ENCODE measurements at places on chromosomes 7 and 10.

DNA sequence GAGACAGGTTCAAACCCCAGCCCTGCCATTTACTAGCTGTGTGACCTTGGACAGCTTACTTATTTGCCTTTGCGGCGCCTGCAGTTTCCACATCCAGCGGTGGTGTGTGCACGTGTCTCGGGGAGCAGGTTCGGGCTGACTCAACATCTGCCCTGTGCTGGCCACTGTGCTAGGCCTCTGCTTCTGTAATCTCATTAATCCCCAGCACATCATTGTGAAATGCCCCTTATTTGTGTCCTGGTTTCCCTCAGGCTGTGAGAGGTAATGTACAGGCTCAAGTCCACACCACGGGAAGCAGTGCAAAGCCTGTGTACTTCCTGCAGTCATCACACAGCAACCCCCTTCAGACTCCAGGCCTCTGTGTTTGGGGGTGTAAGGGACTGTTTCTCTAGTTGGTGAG lies 285.7 kb downstream of the RPS24 start:
- DNase-seq = no peak

DNA sequence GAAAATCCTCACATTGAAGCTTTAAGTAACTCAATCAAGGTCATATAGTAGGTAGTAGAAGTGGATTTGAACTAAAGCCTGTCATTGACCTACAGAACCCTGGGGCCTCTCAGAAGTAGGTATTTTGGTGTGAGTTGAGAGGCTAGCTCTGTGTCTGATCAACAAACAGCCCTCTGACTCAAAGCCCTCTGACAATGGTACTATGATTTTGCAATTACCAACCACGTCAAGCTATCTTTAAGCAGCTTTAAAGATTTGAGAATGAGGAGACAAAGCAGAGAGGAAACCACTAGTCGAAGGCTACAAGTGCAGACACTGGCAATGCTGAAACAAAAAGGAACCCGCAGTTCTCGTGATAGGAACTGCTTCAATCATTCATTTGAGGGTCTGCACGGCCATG lies 19.0 kb upstream of the PDE1C start:
- DNase-seq = no peak

- DNase-seq = no peak
Observed at GRCh38 chr10:116296291-116296721, 23.3 kb upstream of the GFRA1 start.

DNA sequence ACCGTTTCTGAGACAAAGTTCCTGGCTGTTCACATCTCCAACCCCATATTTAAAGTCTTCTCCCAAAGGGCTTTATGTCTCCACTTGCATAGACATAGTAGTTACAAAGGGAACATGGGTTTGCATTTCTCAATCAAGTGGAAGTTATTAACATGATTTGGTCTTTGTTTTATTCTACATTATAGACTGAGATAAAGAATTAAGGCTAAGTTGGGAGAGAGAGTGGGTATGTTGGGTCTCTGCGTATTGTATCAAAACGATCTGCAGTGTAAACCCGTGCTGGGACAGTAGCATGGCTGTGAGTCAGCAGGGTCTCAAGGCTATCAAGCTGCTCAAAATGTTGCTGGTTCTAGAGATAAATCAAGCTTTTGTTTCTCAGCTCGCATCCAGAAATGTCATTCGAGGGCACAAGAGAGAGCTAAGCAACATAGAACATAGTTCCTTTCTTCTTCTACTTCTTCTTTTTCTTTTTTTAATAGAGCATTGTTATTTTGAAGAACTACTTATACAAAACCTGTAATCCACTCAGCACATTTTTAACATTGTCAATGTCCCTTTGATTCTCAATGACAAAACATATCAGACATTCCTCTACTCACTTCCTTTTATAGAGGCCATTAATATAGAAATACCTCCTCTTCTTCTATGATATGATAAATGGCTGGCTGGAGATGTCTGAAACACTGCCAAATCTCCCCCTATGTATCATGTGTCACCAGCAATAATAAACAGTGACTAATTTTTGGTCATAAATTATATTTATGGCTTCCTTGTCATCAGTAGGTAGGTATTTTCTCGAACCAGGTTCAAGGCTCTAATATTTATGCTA lies 34.5 kb upstream of the RHOBTB1 start:
- DNase-seq = peak; percentile 58

- DNase-seq = peak; percentile 43
Observed at GRCh38 chr10:4719036-4719435, 107.0 kb upstream of the AKR1E2 start.

DNA sequence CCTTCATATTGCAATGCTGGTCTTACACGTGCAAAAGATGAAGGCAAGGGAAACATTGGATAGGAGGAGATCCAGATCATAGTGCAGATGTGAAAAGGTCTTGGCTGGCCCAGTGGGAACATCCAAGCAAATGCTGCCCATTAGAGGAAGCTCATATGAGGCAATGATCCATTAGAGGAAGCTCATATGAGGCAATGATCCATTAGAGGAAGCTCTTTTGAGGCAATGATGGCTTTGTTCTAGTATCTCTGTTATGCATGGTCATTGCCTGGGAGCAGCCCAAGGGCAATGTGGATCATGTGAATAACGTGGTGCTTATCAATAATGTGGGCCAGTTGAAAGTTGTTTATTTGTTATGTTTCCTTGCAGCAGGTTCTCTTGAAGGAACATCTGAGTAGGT lies 37.8 kb downstream of the STEAP4 start:
- DNase-seq = no peak

DNA sequence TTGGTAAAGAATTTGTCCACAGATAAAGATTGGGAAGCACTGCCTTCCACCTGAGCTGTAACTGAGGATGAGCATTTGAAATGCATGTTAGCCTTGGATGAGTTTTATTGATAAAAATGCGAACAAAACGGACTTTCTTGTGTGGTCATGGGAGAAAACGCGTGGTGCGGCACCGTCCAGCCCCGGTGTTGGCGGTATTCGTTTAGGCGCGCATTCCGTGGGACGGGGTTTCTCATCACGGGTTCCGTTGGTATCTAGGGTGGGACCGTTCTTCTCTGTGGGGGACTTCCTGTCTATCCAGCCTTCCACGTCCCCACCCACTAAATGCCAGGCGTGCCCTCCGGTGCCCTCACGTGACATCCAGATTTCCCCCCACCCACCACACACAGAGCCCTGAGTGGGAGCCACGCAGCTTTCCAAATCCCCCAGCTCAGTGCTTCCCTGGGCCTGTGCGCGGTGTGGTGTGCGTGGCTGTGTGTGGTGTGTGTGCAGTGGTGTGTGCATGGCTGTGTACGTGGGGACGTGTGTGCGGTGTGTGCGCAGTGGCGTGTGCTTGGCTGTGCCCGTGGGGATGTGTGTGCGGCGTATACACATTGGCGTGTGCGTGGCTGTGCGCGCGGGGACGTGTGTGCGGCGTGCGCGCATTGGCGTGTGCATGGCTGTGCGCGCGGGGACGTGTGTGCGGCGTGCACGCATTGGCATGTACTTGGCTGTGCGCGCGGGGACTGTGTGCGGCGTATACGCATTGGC lies 18.1 kb downstream of the IQCE start:
- no peak for DNase-seq

DNA sequence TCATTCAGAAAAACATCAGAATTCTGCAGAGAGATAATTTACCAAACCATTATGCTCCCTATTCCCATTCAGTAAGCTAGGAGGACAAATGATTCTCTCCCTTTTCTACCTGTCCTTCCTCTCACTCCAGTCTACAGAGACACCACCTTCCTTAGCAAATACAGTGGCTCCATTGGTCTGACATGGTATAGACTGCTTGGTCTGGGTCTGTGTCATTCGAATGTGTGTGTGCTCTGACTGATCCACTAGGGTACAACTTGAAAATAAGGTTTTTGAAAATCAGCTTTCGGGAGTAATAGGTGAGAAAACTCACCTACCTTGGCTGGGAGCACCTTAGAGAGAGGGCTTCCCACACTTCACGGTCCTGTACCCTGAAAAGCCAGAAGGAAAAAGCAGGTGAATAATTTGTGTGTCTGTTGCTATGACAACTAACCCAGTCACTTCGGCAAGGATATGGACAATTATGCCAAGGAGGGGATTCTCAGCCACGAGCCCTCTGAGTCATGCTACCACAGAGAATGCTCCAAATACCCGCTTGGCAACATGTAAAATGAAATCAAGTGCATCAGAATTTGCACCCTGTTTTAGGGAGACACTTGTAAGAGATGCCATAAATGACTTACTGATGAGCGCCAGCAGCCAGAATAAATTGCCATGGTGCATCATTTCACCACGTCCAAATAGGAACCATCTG lies 114.5 kb upstream of the PRKCQ start:
- peak; percentile 9 for DNase-seq

DNA sequence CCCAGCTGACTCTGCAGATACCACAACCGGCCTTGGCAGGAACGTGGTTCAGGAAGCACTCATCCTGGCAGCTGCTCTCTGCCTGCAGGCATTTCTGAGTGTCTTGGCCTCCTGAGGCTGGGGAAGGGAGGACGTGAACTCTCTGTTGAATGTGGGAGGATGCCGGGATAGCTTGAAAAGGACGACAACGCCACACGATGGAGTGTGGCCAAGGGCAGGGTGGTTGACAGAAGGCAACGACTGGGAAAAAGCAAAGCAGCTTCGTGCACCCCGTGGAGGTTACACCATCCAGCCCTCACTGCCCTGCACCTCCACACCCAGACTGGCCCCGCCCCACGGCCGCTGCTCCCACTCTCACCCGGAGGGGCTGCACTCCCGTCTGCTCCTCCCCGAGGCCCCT lies 466.1 kb upstream of the FOXK1 start:
- peak; percentile 14 for DNase-seq

DNA sequence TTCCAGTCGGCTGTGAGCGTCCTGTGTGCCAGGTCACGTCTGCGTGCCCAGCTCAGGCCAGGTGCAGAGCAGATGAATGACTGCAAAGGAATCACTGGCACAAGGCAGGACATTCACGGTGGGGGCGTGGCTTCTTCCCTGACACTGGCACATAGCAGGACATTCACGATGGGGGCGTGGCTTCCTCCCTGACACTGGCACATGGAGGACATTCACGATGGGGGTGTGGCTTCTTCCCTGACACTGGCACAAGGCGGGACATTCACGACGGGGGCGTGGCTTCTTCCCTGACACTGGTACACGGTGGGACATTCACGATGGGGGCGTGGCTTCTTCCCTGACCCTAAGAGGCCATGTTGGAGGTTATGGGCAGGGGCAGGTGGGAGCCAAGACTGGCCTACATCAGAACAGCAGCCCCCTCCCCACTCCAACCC lies 64.3 kb downstream of the MYL10 start:
- DNase-seq = peak; percentile 38

- peak; percentile 43 for DNase-seq
Observed at GRCh38 chr7:125599387-125599786, 669.8 kb upstream of the POT1 start.

DNA sequence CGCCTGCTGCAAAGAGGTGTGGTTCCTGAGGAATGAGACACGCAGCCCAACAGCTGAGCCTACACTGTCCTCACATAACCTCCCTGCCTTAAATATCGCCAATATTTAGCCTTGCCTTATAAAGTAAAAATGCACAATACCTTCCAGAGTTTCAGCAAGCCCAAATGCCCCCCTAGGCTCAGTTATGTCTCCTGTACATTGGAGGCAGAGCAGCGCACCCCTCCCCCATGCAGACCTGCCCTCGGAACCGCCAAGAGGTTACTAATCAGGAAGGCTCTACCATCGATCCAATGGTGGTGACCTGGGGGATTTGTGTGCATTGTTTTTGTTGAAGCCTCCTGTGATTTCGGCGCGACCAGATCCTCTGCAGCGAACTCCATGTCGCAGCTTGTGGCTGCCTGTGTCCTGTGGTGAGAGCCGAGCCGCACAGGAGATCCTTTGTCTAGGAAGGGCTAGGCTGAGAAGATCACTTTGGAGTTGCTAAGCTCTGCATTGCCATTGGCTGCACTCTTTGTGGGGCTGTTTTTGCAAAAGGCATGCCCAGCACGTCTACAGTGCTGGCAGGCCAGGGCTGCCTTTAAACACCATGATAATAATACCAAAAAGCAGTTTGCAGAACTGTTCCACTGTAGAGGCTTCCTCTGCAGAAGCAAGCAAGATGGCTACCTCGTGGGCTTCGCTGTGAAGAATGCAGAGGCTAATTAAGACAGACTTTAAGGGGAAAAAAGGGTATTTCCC lies 40.1 kb downstream of the TET1 start:
- peak; percentile 58 for DNase-seq

- DNase-seq = no peak
Observed at GRCh38 chr7:5419539-5420066, 4.0 kb downstream of the TNRC18 start.

DNA sequence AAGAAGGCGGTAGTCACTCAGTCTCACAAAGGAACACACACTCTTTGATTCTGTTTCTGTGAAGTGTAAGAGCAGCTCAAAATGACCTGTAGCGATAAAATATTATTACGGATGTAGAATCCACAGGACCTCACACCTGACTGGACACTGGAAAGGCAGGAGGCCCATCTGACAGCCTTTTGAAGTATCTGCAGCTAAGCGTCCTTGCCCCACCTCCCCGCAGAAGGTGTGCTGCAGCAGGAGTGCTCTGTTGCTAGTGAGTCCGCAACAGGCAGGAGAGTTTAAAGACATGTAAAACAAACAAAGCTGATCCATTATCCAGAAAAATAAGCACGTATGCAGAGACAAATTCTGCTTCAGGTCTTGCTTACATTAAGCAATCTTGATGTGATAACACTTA lies 355.5 kb downstream of the GPR158 start:
- no peak for DNase-seq

DNA sequence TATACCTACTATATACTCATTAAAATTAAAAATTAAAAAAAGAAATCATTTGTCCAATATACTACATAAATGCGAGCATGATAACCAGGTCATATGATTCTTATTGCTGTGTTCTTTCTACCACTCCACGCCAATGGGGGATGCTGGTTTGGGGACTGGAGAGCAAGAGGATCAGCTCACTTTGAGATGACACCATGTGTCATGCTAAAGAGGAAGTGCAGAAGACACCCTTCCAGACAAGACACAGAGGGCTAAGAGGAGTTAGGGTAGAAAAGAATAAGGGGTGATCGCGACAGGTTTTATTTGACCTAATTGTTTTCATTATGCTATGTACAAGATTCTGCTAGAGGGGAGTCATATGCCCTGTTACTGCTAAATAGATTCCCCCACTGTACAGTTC lies 33.8 kb upstream of the MGAM2 start:
- no peak for DNase-seq

DNA sequence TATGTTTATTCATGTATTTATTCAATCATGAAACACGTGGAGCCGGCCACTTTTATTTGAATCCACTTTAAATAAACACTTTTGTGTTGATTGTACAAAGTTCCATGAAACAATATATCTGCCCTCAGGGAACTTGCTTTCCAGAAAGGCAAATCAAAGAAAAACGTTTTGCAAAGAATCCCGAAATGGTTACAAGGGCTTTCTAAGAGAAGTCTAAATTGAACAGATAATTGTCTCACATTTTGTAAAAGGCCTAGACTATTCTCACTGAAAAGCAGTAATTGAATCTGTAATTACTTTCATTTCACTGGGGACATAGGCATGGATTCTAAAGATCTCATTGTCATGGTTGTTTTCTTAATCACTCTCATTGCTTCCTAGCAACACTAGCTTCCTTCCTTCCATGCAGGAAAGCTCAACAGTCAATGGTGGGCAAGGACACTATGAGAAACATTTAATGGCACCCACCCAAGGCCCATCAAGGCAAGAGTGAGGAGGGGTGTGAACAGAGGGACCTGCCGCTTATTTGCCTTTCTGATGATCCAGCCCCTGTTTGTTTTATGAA lies 622.4 kb upstream of the C7orf33 start:
- DNase-seq = no peak

GRCh38 chr10:78335371-78335690 lies 301.7 kb downstream of the RPS24 start:
- no peak for DNase-seq

Measured in epithelial cell of esophagus (primary cell).